ENCODE measurements at places on chromosomes 1 and 21. TPM values are rescaled to one million over a fixed set of nuclear protein-coding genes. Genes with fewer than 3 reads are reported as not detected.

GRCh38 chr1:225691377-225691776, 38.5 kb upstream of the ENAH start:
- H3K4me1 ChIP-seq: peaks cover 13% of the 10 kb centered on the region
- no peaks in the 10 kb centered on the region for H3K27me3 ChIP-seq
- H3K36me3 ChIP-seq: no peaks in the 10 kb centered on the region
- H3K4me3 ChIP-seq: no peak overlapping the region

DNA sequence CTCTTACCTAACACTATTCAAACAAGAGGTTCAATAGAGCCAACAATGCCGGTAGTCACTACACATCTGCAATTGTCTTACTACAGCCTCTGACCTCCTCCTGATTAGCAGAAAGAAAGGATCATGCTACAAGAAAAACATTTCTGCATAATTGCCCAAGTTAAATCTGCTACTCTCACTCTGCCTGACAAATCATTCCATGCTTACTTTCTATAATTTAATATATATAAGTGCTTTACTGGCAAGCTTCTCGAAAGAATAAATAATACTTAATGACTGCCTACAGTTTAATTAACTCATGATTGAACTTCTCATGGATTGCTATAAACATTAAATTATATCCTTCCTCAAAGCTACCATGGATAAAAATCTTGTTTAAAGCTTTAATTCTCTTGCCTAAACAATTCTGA, 156.0 kb downstream of the SLC45A1 start:
- no peak for DNase-seq
- H3K27ac ChIP-seq: no peak overlapping the region
- no peak overlapping the region for H3K4me3 ChIP-seq
- H3K4me1 ChIP-seq: peaks cover 14% of the 10 kb centered on the region
- H3K36me3 ChIP-seq: no peaks in the 10 kb centered on the region

- H3K27ac ChIP-seq: no peak overlapping the region
- H3K27me3 ChIP-seq: no peaks in the 10 kb centered on the region
- H3K4me3 ChIP-seq: no peak overlapping the region
- DNase-seq: no peak
Measured at GRCh38 chr1:109659145-109659544, 3.2 kb downstream of the GSTM4 start.

RHBDL2 gene
- polyA plus RNA-seq: 0.30 TPM

GRCh38 chr1:112626887-112627286, 7.3 kb downstream of the CAPZA1 start:
- no peak for DNase-seq
- H3K36me3 ChIP-seq: peaks cover 5% of the 10 kb centered on the region
- H3K27me3 ChIP-seq: no peaks in the 10 kb centered on the region
- peaks cover 2% of the 10 kb centered on the region for H3K4me1 ChIP-seq
- no peak overlapping the region for H3K27ac ChIP-seq

GRCh38 chr1:34268311-34268954, 91.7 kb downstream of the C1orf94 start:
- DNase-seq: peak; percentile 4
- H3K27ac ChIP-seq: no peak overlapping the region
- H3K4me3 ChIP-seq: no peak overlapping the region
- H3K4me1 ChIP-seq: no peaks in the 10 kb centered on the region
- no peaks in the 10 kb centered on the region for H3K27me3 ChIP-seq
- H3K36me3 ChIP-seq: no peaks in the 10 kb centered on the region

FAM163A gene
- polyA plus RNA-seq: not detected

DNA sequence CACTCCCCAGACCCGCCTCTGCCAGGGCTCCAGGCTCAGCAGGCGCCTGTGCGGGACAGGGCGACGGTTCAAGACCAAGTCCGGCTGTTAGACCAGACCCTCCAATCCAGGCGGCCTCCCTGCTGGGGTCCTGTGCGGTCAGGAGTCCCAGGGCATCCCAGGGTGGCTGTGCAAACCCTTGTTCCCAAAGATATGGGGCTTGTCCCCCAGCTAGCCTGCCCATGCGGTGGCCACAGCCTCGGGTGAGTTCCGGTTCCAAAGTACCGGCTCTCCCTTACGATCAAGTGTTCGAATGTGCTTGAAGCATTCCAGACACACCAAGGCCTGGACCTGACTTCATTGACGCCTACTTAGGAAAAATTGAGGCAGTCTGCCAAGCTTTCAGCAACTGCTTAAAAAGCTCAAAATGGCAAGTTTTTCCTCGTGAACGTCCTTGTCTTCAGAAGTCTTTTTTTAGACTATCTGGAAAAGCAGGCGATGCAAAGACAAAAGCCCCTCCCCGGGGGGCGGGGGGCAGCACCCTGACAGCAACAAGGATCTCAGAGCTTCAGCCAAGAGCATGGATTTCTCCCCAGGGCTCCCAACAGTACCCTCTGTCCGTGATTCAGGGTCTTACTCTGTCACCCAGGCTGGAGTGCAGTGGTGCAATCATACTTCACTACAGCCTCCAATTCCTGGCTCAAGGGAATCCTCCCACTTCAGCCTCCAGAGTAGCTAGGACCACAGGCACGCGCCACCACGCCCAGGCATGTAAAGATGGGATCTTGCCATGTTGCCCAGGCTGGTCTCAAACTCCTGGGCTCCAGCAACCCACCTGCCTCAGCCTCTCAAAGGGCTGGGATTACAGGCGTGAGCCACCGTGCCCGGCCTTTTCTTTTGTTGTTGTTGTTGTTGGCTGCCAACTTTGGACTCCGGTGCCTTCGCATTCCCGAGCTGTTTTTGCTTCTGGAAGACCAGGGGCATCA, 2.3 kb downstream of the FAAP20 start:
- DNase-seq: peak; percentile 70
- H3K27me3 ChIP-seq: no peaks in the 10 kb centered on the region
- peaks cover 34% of the 10 kb centered on the region for H3K4me1 ChIP-seq
- H3K27ac ChIP-seq: peak overlapping the region; percentile 15

DNA sequence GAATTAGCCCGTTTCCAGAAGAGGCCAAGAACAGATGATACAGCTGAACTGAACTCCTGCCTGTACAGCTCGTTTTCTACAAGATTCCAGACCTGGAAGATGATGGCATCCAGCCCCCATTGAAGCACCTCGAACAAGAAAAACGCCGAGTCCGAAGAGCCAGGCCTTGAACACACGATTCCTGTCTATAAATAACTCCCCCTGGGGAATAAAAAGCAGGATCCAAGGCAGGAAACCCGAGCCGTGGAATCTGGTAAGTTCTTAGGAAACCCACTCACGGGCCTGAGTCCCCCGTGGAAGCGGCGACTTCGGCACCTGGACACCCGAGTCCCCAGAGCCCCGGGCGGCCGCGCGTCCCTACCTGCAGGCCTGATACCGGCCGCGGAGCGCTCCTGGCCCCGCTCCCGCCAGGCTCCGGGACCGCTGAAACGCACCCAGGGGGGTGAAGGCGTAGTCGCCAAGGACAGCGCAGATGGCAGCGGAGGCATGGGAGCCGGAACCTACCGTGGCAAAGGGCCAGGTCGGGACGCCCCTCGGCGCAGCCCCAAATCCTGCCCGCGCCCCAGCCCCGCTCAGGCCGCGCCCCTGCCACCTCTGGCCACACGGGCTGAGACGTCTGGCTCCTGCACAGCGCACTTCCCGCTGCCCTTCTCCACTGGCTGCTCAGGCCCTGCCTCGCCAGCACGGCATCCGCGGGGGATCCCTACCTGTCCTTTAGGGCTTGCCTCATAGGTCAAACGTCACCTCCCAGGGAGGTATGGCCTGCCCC, 14.0 kb upstream of the HLCS start:
- H3K36me3 ChIP-seq: no peaks in the 10 kb centered on the region
- H3K27ac ChIP-seq: no peak overlapping the region
- no peak for DNase-seq
- H3K27me3 ChIP-seq: no peaks in the 10 kb centered on the region
- H3K4me1 ChIP-seq: peaks cover 5% of the 10 kb centered on the region

DNA sequence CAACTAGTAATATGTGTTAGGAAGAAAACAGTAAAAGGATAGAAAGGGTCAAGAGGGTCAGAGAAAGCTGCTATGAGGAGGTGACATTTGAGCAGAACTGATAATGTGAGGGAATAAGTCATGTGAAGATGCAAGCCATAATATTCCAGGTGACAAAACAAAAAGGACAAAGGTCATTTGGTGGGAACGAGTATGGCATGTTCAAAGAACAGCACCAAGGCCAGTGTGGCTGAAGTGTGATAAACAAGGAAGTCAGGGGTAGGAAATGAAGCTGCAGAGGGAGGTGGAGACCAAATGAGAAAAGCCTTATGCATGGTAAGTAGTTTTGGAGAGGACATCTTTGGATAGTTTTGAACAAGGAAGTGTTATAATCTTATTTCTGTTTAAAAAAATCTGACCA, 46.7 kb downstream of the LPGAT1 start:
- no peak for DNase-seq
- H3K27me3 ChIP-seq: no peaks in the 10 kb centered on the region
- H3K4me1 ChIP-seq: no peaks in the 10 kb centered on the region
- H3K27ac ChIP-seq: no peak overlapping the region
- H3K36me3 ChIP-seq: peaks cover 4% of the 10 kb centered on the region

- no peaks in the 10 kb centered on the region for H3K36me3 ChIP-seq
- H3K4me1 ChIP-seq: no peaks in the 10 kb centered on the region
- no peak overlapping the region for H3K27ac ChIP-seq
- H3K27me3 ChIP-seq: no peaks in the 10 kb centered on the region
- H3K4me3 ChIP-seq: no peak overlapping the region
Measured at GRCh38 chr1:58331156-58331555, 215.4 kb downstream of the OMA1 start.

GRCh38 chr1:62271134-62271533, 48.1 kb downstream of the KANK4 start:
- DNase-seq: no peak
- no peak overlapping the region for H3K27ac ChIP-seq
- no peak overlapping the region for H3K4me3 ChIP-seq
- H3K27me3 ChIP-seq: no peaks in the 10 kb centered on the region

DNA sequence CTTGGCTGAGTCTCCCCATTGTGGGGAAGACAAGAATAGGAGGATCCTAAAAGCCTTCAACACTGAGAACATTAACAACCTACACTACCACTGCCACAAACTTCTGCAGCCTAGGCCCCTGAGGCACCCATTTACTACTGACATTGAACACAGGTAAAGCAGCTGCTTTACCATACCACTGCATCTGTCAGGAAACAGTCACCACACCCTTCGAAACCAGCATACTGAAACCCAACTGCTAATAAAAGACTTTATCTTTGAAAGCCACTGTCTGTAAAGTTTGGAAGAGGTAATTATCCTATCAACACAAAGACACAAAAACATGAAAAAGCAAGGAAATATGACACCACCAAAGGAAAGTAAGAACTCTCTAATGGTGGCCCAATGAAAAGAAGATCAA, 7.4 kb downstream of the IFNAR1 start:
- peaks cover 12% of the 10 kb centered on the region for H3K36me3 ChIP-seq
- no peaks in the 10 kb centered on the region for H3K27me3 ChIP-seq
- no peaks in the 10 kb centered on the region for H3K4me1 ChIP-seq
- DNase-seq: no peak

DNA sequence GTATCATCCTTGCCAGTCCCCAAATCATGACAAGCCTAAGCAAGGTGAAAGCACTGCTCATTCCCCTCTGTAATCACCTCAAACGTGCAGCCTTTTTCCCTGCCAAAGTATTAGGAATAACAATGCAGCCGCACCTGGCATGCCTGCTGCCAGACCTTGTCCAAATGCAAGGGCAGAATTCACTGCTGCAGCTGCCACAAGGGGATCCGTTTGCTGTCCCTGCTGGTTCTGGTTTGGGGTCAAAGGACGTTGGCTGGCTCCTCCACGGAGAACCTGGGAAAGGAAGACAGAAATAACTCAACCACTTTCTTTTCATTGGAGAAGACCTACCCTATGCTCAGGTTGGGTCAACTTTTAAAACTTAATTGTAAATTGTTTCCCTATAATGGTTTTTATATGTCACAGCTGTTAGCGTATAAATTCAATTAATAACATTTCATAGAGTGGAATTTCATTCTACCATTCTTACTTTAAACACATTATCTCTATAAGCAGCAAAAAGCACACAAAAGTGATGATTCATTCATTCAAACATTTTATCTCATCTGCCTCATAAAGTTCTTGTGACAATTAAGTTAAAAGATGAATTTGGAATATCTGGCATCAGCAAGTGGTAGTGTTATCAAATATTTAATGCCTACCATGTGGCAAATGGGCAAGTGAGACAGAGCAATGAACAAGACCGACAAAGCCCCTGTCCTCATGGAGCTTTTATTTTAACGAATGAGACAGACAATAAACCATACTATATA, 59.8 kb upstream of the SDC3 start:
- DNase-seq: no peak
- H3K27ac ChIP-seq: peak overlapping the region; percentile 44
- no peak overlapping the region for H3K4me3 ChIP-seq

GRCh38 chr1:209430107-209430506, 153.4 kb upstream of the CAMK1G start:
- no peak for DNase-seq
- H3K4me3 ChIP-seq: no peak overlapping the region
- 0 out of 2 replicates have a peak, but pooled peaks cover 1% of the 10 kb centered on the region for H3K4me1 ChIP-seq
- peaks cover 5% of the 10 kb centered on the region for H3K27me3 ChIP-seq

DNA sequence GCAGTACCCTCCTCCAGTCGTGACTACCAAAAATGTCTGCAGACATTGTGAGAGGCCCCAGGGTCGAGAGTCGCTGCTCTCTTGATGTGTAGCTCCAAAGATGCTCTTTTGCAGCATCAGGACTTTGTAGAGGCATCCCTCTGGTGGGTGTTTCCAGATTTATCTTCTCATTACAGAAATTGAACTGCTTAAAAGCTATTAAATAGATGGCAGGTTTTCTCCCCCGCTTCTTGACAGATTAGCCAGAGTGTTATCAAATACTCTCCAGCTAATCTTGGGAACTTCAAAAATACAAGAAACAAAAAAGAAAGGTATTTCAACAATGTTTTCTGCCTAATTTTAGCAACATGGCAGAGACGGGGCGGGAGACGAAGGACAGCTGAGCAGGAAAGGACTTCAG, 265.2 kb downstream of the KIF26B start:
- no peak overlapping the region for H3K4me3 ChIP-seq
- no peaks in the 10 kb centered on the region for H3K4me1 ChIP-seq
- DNase-seq: no peak
- no peak overlapping the region for H3K27ac ChIP-seq
- peaks cover 5% of the 10 kb centered on the region for H3K36me3 ChIP-seq
- no peaks in the 10 kb centered on the region for H3K27me3 ChIP-seq

FAM72B gene
- polyA plus RNA-seq: 3.4 TPM

AADACL4 gene
- not detected for polyA plus RNA-seq

DLGAP3 gene
- 0.02 TPM for polyA plus RNA-seq

GRCh38 chr21:44647222-44647552, 973 bp downstream of the KRTAP10-11 start:
- DNase-seq: no peak
- H3K36me3 ChIP-seq: no peaks in the 10 kb centered on the region
- H3K27ac ChIP-seq: no peak overlapping the region
- no peaks in the 10 kb centered on the region for H3K4me1 ChIP-seq

OR2AK2 gene
- polyA plus RNA-seq: not detected

GRCh38 chr21:29939104-29939923, 482 bp downstream of the GRIK1 start:
- peaks cover 20% of the 10 kb centered on the region for H3K27me3 ChIP-seq
- DNase-seq: no peak
- H3K27ac ChIP-seq: no peak overlapping the region
- no peaks in the 10 kb centered on the region for H3K4me1 ChIP-seq
- H3K36me3 ChIP-seq: no peaks in the 10 kb centered on the region

- peaks cover 3% of the 10 kb centered on the region for H3K4me1 ChIP-seq
- no peaks in the 10 kb centered on the region for H3K36me3 ChIP-seq
- H3K27ac ChIP-seq: no peak overlapping the region
- no peaks in the 10 kb centered on the region for H3K27me3 ChIP-seq
Measured at GRCh38 chr1:215417122-215417521, 150.0 kb upstream of the KCTD3 start.

Measured in IMR-90 (cell line).